ENCODE measurements at places on chromosomes 16 and 17. TPM values are rescaled to one million over a fixed set of nuclear protein-coding genes. Genes with fewer than 3 reads are reported as not detected.

GRCh38 chr16:24511174-24511573 lies 28.2 kb upstream of the RBBP6 start:
- ATAC-seq = no peak

DNA sequence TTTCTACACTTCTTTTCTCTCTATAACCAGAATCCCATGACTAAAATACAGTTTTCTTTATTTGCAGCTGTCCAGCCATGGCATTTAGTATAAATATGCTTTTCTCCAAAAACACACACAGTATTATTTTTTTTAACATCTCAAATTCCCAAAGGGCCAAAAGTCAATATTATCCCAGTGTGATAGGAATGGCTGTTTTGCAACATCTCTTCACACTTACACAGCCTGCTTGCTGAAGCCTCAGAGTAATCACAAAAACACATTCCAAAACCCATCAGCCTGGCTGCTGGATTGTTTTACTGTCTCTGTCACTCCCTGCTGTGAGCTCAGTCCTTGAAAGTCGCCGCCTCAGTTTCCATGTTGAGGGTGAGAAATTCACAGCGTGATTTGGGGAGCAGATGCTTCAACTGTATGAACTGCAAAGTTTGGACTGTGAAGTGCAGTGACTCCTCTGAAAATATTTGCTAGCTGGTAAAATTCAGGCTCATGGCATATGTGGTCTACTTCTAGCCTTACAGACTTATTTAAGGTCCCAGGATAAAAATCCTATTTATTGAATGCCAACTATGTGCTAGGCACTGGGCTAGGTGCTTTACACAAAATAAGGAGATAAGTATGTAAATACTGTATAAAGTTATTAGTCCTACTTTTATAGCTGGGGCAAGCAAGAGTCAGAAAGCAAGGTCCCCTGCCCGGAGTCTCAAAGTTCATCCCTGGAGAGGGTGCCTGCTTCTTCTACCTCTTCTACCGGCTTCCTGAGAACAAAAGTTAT lies 116.5 kb downstream of the SOCS1 start:
- ATAC-seq = no peak

EMC8 gene
- 15.7 TPM for total RNA-seq

COG4 gene
- 80.3 TPM for total RNA-seq

All from motor neuron (in vitro differentiated cells).